Frontal cortex (tissue), 4 donors: ENCODE measurements at places on chromosomes 6 and 20. TPM values are rescaled to one million over a fixed set of nuclear protein-coding genes. Genes with fewer than 3 reads are reported as not detected.

PGK2 gene
- total RNA-seq = not detected

PRR3 gene
- total RNA-seq = 12.2 TPM

TRIM40 gene
- total RNA-seq = not detected

ADGB gene
- total RNA-seq = under 0.01 TPM

NR2E1 gene
- total RNA-seq = 6.1 TPM

UFL1 gene
- total RNA-seq = 21.2 TPM

DNA sequence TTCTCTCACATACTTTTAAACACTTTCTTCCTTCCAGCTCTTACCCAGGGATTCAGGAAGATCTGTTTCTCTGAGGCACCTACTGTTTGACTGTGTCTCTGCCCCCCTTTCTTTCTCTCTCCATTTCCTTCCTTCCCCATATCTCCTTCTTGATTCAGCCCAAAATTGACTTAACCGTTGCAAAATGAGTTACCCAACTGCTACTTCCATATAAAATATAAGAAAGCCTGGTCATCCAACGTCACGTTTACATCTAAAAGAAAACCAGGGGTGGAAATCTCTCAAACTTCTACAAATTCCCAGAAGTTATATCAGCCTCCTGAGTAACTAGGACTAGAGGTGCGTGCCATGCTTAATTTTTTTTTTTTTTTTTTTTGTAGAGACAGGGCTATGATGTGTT, 95.2 kb upstream of the INSM1 start:
- no peak for DNase-seq

- DNase-seq = no peak
These were observed 102.0 kb downstream of the ERMARD start for GRCh38 chr6:169853196-169854082.

GRCh38 chr6:8589941-8590729, 154.8 kb upstream of the SLC35B3 start:
- DNase-seq = no peak

GRCh38 chr6:8819446-8819845, 384.1 kb upstream of the SLC35B3 start:
- no peak for DNase-seq

- DNase-seq = no peak
These were observed 6.3 kb upstream of the SIRPA start for GRCh38 chr20:1888796-1889463.

- peak; percentile 13 for DNase-seq
These were observed at the start of gene CENPW for GRCh38 chr6:126339796-126340609. Gene CENPW (plus strand): TSS chr6:126340115. CDS start chr6:126340274, 159 bp downstream.

GRCh38 chr20:49216991-49217578, 2.1 kb upstream of the DDX27 start:
- peak; percentile 64 for DNase-seq

- DNase-seq = no peak
These were observed 699.0 kb downstream of the KHDRBS2 start for GRCh38 chr6:61586934-61587537.

GRCh38 chr6:84033523-84034451, at the start of gene MRAP2:
Gene MRAP2 (plus strand): TSS chr6:84033772. CDS start chr6:84055319, 21,547 bp downstream.
- no peak for DNase-seq

GRCh38 chr6:139569566-139569965, 195.1 kb upstream of the CITED2 start:
- no peak for DNase-seq

- no peak for DNase-seq
These were observed 19.5 kb upstream of the SLC22A7 start for GRCh38 chr6:43278524-43279078.

GRCh38 chr6:20693466-20694063, 159.3 kb downstream of the CDKAL1 start:
- no peak for DNase-seq

DNA sequence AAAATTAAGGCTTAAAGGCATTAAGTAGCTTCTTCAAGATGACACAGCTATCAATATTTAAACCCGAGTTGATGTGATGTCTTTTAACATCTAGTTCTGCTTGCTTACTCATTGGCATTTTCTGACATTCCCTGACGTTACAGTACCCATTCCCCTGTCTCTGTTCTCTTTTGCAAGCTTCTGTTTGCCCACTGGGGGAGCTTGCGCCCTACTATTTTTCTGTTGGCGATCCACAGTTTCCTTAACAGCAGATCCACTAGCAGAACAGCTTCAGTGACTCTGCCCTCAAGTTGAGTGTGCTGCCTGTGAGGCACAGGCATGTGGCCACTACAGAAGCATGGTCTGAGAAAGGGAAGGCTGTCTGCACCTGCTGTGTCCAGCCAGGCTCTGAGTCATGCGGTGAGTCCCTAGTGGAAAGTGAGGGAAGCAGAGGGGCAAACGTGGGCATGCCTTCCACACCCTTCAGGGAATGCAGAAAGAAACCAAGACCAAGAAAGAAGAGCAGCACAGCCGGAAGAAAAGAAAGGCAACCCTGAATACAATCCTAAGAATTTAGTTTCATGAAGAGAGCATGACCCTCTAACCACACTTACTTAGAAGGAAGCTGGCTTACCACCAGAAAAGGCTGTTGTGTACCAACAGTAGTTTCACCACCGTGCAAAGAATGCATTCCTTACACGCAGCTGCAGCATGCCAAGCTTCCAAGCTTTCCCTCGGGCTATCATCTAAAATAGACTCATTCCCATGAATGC, 97.7 kb upstream of the VGLL2 start:
- DNase-seq = no peak

- no peak for DNase-seq
These were observed 98.9 kb downstream of the TBC1D32 start for GRCh38 chr6:121235386-121235785.

DNA sequence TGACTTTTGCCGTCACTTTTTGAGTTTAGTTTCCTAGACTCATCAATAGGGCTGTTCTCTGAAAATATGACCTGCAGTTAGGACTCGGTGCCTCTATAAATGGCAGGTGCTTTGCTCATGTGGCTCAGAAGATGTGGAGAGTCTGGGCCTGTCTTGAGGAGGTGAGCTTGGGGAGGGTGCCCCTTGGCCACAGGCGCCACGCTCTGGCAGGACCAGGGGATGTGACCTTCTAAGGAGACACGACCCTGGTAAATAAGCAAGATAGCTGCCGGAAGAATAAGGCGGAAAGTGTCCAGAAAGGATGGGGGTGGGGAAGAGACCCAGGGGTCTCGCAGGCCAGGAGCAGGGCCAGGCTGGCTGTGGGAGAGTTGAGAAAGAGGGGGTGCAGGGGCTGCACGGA, 46.6 kb downstream of the TMEM242 start:
- DNase-seq = no peak

DNA sequence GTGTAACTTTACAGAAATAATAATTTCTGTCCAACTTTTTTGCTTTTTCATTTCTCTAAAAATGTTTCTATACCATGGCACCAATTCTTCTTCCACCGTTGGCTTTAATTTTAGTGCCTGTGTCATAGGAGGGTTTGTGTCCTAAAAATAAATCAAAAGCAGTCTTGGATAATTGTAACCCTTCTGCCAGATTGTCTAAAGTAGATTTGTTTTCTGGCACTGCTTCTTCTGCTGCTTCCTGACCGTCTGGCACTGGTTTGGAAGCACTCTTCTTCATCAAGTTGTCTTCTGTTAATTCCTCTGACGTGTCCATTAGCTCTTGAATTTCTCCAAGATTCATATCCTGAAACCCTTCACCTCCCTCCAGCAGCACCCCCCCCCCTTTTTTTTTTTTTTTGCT, 33.1 kb downstream of the SCAF8 start:
- DNase-seq = no peak

GRCh38 chr6:35713006-35713767, 23.6 kb upstream of the ARMC12 start:
- no peak for DNase-seq

- no peak for DNase-seq
These were observed 68.3 kb downstream of the RIN2 start for GRCh38 chr20:19826179-19826914.

- DNase-seq = no peak
These were observed 521 bp upstream of the RAD21L1 start for GRCh38 chr20:1225263-1225782.

DNA sequence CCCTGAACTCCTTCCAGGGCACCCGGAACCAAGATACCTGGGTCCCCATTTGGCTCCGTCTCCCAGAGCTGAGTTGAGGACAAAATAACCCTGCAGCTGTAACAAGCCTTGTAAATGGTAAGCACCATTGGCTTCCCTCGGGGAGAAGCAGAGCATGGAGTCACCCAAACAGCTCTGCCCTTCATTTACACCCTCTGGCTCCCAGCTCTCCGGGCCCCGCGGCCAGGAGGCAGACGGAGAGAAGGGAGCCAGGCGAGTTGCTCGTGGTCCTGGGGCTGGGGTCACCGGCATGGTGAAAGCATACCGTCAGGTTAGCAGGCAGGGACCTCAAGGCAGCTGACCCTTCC, 2.1 kb downstream of the TFEB start:
- no peak for DNase-seq

DNA sequence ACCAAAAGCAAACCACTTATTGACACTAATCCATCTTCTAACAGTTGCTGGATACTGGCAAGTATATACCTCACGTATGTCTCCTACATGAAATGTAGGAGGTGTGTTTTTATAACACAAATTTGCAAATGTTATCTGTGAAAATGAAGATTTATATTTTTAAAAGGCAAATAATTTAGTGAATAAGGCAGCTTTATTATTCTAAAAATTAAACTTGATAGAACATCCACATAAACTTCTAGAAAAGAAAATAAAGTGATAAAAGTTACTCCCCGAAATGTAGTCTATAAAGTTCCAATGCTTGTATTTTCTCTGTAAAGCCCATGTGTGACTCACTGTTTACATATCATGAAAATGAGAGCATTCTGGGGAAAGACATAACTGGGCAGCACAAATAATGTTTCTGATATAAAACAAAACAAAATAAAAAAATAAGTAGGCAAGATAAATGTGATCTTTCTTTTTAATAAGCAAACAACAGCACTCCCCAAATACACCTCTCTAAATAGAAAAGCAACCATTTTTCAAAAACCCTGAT, 84.4 kb downstream of the MAP7 start:
- DNase-seq = no peak

DNA sequence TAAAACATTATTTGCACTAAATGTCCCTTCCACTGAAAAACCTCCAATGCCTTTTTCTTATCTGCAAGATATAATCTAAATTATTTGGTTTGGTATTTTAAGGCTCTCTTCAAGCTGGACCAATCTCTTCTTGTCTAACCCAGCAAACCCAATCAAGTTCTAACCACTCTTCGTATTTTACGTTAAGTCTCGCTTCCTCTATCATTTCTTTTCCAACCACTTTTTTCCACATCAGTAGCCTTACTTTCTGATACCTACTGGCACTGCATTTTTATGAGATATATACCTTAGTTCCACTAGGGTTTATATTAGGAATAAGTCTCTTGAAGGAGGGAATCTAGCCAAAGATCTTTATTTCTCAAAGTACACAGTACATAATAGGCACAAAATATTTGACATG, 19.1 kb downstream of the FBXL4 start:
- no peak for DNase-seq

DNA sequence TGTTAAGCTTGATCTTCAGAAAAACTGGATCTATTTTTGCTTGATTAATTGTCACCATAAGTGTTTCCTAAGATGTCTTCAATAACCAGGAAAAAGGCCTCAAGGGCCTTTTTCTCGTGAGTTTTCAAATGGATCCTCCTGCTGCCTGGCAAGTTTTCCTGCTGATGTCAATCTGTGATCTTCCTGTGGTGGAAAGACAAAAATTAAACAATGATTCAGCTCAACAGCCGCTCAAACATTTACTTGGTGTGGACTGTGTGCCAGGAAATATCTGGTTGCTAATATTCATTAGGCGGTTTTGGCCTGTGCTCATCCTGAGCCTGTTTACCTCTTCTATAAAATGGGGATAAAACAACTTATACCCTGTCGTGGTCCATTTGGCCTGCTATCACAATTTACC, 35.4 kb upstream of the SSTR4 start:
- DNase-seq = no peak

DNA sequence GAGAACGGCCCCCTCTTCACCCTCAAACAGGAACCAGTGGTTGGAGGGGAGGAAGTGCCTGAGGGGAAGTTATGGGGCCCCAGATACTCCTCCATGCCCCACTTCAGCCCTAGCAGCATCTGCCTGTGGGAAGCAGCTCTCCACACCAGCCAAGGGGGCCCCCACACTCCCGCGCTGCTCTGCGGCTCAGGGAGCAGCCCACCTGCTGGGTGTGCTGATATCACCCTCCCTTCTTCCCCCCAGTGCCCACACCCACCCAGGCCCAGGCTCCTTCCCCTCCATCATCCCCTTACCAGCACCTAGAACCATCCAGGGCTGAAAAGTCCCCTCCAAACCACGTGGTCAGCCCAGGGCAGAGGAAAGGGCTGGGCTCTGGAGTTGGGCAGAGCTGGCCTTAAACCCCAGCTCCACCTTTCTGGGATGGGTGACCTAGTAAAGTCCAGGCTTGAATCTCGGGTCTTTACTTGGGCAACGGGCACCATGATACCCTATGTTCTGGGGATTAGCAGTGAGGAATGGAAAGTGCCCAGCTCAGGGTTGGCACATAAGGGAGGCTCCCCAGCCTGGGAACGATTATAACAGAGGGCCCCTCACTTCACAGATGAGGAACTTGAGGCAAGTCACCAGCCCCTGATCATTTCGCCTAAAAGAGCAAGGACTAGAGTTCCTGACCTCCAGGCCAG, 663 bp downstream of the LST1 start:
- peak; percentile 8 for DNase-seq

GRCh38 chr6:138331444-138331843, 46.3 kb upstream of the SMIM28 start:
- DNase-seq = no peak

DNA sequence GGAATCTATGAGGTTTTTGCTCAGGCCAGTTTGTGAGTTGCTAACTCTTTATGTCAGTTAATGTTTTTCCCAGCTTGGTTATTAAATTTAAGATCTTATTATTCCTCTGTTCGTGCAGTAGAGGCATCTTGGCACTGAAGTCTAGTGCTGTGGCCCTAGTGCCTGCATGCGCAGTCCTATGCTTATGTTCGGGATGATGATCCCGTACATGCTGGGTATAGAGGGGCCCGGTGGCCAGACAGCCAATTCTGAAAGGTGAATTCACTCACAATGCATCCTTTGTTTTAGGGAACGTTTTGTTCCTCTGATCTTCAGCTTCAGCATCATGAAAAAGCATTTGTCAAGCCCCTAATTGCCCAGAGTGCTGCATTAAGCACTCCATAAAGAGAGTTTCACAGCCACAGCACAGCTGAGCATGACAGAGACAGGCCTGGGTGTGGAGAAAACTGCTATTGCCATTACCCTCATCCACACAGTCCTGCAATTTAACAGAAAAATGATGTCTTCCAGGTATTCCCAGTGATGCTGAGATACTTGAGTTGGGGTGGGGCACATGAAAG, 39.8 kb upstream of the BACH2 start:
- no peak for DNase-seq

- no peak for DNase-seq
These were observed 109.9 kb upstream of the FOXC1 start for GRCh38 chr6:1499777-1500176.

- DNase-seq = no peak
These were observed 253.4 kb downstream of the PRL start for GRCh38 chr6:22043284-22043962.

GRCh38 chr6:118246406-118246805, 301.7 kb upstream of the PLN start:
- DNase-seq = no peak

DNA sequence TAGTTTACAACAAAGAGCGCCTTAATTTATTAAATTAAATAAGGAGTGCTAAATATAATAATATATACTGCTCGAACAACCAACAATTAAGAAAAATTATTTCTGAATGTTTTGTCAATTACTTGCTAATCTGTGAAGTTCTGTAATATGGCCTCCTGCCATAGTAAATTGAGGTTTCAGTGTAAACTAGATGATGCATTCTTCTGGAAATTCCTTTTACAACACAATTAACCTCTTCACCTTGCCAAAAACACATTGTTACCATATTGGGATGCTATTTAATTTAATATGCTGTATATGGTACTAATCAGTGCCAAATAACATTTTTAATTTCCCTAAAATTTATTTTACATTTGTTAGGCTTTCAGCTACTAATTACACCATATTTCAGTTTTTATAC, 808.4 kb upstream of the CITED2 start:
- no peak for DNase-seq
